ENCODE measurements at places on chromosomes 4 and X.

DNA sequence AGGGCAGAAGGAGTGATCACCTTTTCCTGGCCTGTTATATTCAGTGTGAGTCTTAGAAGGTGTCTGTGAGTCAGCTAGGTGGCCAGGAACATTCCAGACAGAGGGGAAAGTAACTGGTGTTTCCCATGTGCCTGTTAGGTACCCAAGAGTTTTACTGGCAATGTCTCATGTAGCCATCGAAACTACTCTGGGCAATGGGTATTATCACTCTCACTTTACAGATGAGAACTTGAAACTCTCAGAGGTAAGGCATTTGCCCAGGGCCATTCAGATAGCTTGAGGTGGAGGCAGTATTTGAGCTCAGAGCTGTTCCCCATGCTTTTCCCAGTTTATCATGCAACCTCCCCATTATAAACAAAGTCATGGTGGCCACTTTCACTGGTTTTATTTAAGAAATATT, 80.4 kb upstream of the NHS start:
- DNase-seq = no peak

DNA sequence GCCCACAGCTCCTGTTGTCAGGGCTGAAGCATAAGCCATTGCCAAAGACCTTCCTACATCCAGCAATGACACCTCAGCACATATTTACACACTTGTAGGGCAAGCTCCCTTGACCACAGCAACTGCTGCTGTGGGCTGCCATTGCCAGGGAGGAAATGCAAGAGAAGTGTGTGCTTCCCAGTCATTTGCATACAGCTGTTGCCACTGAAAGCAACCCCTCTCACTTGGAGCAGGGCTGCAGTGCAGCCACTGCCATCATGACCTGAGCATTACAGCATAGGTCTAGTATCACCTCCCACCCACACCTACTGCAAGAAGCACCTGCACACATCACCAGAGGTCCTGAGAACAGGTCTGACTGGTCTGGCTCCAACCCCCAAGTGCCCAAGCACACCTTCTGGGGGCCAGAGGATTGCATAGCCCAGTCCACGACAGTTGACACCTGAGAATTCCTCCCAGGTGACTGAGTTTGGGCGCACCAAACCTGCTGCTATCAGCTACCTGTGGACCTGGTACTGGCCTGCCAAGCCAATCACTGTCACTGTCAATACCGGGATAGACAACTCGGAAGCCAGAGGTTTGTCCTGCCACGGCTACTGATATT, 636.5 kb upstream of the SLIT2 start:
- no peak for DNase-seq

DNA sequence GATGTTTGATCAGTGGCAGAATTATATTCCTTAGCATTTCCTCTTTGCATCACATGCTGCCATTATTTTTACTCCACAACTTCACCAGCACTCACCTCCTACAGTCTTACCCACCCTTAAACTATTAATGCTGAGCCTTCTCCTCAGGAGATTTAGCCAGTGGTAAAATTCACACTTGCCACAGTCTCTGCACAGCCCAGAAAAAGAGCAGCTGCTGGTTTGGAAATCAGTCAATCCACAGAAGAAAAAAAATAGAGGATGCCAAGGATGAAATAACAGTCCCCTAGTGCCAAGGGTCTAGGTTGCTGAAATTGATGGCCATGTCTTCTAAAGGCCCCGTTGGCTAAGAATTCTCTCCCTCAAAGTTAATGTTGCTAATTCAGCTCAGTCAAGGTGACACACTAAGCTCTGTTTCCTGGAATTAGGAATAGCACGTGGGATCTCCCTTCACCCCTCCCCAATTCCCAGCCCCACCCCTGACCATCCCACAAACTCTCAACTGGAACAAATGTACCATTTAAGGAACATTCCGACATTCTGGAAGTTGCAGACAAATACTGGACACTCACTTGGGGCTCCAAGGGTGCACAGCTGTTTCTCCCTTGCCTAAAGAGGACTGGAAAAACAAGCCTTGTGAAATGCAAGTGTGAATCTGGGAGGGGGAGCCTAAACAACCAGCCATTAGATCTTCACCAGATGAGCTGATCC, 5.7 kb downstream of the ATP1B4 start:
- DNase-seq = no peak

DNA sequence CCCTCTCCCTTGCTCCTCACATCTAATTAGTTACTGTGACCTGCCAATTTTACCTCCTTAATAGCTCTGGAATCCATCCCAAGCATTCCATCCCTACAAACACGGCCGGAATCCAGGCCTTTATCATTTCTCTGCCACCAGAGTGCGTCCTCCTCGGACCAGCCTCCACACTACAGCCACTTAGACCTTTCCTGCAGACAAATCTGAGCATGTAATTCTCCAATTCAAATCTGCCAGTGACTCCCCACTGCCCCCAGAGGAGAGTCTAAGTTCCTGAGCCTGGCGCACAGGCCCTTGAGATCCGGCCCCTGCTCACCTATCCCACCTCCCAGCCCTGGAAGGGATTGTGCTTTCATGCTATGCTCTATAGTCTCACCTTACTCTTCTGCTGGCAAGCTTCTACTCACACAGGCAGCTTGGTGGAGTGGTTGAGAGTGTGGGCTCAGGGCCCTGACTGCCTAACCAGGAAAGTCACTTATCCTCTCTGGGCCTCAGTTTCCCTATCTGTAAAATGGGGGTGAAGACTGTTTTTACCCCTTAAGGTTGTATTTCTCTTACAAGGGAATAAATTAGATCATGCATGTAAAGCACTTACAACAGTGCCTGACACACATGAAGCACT, 31.2 kb downstream of the PJA1 start:
- DNase-seq = peak; percentile 40

DNA sequence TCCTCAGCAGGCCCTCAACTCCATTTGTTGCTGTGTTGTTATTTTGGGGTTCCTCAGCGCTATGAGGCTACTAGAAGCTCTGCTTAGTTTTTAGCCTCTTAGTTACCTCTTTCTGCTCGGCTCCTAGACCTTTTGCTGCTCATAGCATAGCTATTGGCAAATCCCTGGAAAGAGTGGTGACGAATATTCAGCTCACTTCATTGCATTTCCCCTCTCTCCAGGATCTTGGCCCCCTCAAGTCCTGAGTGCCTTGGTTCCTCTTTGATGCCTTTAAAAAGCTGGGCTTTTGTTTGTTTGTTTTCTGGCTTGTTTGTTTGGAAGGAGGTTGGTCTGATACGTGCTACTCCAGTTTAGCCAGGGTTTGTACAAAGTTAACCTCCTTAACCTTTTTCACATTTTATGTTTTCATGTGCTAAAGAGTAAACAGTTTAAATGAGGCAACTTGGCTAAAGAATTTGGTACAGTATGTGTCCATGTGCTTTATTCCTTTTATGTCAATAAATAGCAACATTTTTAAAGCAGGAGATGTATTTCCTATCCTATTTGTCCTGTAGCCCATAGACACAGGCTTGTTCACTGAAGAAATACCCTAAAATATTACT, 31.5 kb downstream of the SMAD1 start:
- DNase-seq = no peak

Measured in neuronal stem cell (in vitro differentiated cells).